ENCODE measurements at places on chromosomes 12 and 14.

DNA sequence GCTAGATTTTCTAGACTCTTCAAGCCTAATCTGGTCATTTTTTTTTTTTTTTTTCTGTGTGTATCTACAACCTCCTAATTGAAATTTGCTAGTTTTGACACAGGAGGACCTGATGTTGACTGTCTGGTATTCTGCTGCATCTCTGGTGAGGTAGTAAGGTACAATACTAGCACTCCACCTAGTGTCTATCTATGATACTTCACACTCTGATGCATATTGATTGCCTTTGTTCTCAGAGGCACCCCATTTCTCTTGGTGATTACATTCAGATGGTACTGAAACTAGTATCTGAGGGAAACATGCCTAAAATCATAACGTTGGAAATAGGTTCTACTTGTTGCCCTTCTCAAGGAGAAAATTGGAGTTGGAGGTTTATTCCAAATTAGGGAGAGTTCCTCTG, 930.5 kb upstream of the NOVA1 start:
- DNase-seq = no peak

GRCh38 chr12:68482014-68482413, 128.7 kb upstream of the RAP1B start:
- no peak for DNase-seq

DNA sequence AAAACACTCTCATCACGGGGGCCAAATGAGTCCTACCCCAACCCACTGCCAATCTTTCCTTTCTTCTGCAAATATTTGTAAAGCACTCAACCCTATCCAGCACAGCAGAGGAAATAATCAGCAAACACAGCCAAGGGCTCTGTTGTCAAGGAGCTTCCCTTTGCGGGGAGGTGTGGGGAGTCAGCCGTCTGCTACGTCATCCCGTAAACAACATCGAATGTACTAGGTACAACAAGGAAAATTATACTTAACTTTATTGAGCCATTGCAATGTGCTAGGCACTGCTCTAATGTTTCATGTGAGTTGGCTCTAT, 22.8 kb downstream of the TMEM63C start:
- DNase-seq = no peak

- no peak for DNase-seq
Observed at GRCh38 chr14:82896476-82896875, 1362.8 kb upstream of the SEL1L start.

DNA sequence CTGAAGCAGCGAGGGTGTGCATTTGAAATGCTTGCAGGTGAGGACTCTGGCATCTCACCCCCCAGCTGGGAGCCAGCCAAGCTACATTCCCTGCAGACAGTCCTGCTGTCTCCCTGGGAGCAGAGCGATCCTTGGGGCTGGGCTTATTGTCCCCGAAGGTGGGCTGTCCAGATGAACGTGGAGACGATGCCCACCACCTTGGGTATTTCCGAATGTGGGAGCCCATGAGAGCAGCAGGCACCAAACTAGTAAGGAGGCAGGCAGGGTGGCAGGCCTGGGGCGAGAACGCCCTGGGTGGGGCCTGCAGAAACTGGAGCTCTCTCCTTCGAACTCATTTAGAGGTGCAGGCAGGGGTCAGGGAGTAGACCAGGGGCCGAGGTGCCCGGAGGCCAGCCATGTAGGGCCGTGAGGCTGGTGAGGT, 18.5 kb downstream of the ZBTB42 start:
- DNase-seq = no peak

GRCh38 chr12:19402743-19403431, 36.4 kb upstream of the AEBP2 start:
- DNase-seq = no peak

- DNase-seq = no peak
Observed at GRCh38 chr12:19415563-19415962, 23.7 kb upstream of the AEBP2 start.

GRCh38 chr14:71235875-71236274, 328.6 kb downstream of the PCNX1 start:
- no peak for DNase-seq

DNA sequence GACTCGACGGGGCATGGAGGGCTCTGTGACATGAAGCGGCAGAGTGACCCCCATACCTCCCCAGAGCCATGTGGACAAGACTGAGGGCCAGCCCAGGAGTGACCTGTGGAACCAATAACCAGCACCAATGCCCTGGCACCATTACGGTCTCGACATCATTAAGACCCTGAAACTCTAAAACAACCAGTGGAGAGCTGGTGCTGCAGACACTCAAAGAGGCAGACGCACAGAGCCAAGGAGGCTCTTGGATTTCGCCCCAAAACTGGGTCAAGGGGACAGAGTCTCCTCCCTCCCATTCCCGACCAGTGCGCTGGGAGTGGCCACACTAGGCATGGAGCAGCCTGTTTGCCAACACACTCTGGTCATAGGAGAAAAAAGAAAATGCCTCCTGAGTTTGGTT, 41.6 kb upstream of the VASH1 start:
- no peak for DNase-seq

- no peak for DNase-seq
Observed at GRCh38 chr12:21815306-21816062, 41.0 kb upstream of the KCNJ8 start.
